T-helper 2 cell treated with Interferon-gamma antibody and Interleukin-4, amounts not matched to agents 5 μg/mL and 100 μg/mL, for 36 hours (primary cell): ENCODE measurements at places on chromosomes 3 and 15.
A peak's percentile ranks its signal among the peaks of the same experiment; 100 is the strongest.

DNA sequence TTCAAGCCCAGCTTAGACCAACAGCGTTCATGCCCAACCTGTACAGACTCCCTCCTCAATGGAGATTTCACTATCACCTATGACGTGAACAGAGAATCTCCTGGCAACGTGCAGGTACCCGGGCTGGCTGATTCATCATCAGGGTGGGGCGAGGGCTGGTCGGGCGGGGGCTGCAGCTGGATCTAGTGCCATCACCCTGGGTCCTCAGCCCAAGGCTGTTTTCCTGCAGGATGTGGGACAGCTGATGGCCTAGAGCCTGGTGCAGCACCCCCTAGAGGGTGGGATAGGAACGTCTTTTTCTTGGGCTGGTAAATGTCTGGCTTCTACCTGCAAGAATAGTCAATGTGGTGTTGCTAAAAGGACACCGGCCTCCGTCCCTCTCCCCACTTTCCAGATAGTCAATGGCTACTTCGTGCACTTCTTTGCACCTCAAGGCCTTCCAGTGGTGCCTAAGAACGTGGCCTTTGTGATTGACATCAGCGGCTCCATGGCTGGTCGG lies 4.4 kb downstream of the ITIH3 start:
- no peak for DNase-seq

- DNase-seq, result no peak
Measured at GRCh38 chr3:143972155-143972504, 507 bp downstream of the DIPK2A start.

GRCh38 chr3:163671201-163671600 lies 1407.1 kb downstream of the SI start:
- DNase-seq, result no peak

DNA sequence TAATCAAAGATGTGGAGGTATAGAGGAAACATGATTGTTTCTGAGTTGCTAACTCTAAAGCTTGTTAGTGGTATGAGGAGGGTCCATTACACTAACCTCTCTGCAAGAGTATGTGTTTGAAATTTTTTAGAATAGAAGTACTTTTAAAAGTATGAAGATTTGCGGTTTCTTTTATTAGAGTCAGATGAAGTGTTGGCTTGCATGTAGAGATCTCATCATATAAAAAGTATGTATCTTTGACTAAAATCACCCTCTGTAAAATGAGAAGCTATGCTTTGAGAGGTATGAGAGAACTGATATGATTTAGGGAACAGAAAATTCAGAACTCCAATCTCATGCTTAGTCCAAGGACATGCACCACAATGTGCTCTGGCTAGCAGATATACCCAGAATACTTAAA lies 140.4 kb upstream of the MBNL1 start:
- no peak for DNase-seq

DNA sequence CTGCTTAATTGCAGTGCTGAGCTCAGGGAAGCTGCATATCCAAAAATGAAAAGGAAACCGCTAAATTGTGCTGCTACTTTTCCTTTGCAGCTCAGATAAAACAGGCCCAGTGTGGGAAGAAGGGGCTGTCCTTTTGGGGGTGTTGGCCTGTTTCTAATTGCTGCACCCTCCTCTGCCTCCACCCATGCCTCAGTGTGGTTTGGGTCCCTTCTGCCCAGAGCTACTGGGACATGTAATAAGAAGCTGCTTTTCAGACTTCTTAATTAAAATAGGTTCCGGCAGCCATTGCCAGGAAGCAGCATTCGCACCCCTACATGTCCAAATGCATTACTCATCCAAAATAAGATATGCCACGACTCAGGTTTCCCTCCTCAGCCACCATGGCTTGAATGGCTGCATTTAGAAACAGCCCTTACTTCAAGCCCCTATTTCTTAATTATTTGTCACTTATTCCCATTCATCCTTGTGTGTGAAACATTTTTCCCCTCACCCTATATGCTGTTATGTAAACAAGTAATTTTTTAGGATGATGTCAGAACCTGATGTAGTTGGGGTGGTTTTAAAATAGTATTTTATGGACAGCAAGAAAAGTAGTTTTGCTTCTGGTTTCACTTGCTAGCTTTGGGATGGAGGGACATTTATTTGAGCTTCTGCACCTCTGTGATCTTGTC lies 235.9 kb upstream of the CTDSPL start:
- DNase-seq, result no peak

- no peak for DNase-seq
Measured at GRCh38 chr3:159884661-159885402, 103.8 kb upstream of the IL12A start.

GRCh38 chr15:74365598-74366445 lies 1.6 kb downstream of the CYP11A1 start:
- DNase-seq, result no peak

DNA sequence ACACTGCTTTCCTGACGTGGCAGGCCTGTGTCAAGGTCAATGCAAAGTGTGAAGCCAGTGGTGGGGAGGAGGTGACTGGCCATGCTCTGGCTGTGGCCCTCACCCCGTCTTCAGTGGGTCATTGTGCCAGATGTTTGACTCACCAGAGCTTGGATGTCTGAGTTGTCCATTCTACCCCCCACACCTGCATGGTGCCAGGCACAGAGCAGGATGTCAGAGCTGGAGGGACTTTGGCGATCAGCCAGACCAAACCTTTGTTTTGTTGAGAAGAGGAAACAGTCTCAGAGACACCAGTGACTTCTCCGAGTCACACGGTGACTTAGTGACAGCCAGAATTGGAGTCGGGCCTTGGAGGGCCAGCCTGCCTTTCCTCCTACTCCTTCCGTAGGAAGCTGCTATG lies 49.5 kb downstream of the SMAD6 start:
- no peak for DNase-seq

GRCh38 chr3:549636-550035 lies 353.1 kb downstream of the CHL1 start:
- DNase-seq, result no peak

DNA sequence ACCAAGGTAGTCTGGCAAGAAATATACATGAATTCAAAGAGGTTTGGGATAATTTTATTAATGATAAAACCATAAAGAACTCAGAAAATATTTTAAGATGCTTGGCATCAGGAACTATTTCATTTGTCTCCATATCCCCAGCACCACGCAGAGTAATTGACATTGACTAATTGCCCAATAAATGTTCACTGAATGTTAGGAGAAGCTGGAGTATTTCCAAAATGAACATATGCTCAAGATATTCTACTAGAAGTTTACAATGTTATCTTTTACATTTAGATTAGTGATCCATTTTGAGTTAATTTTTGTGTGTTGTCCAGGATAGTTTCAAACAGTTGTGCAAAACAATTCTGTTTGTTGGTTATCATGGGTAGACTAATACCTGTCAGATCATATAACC lies 298.8 kb upstream of the CTDSPL start:
- no peak for DNase-seq

GRCh38 chr15:45995800-45996199 lies 361.0 kb downstream of the SQOR start:
- DNase-seq, result no peak

- DNase-seq, result no peak
Measured at GRCh38 chr3:114711321-114711886, 417.6 kb downstream of the TIGIT start.

DNA sequence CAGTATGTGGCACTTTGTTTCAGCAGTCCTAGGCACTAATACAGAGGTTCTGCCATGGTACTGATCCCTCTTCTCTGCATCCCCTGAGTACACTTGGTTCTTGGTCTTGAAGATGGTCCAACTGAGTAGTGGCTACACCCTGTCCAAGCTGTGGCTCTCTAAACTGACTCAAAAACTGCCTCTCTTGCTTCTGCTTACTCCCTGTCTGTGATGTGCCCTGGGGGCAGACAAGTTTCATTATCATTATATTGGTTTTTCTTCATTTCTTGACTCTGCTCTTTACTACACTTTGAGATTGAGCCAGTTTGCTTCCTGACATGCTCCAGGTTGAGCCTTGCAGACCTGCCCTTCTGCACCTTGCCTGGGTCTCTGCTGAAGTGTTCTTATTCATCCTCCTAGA lies 18.9 kb upstream of the ST3GAL6 start:
- DNase-seq, result no peak

DNA sequence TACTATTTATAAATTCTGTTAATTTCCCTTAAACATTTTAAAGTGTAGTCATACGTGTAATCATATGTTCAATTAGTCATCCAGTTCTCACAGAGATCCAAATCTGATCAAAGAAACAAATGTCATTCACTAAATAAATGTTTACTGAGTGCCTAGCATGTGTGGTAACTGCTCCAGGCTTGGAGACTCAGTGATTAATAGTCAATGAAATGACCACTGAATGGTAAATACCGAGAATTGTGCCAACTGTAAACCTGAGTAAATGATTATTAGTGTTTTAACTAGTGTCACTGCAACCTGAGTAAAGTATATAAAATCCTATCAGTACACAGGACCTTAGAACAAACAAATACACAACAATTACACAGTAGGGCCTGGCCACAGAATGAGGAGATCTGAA lies 52.3 kb downstream of the SH3GL3 start:
- no peak for DNase-seq

- no peak for DNase-seq
Measured at GRCh38 chr3:38124324-38125122, 12.4 kb downstream of the ACAA1 start.

GRCh38 chr3:36648241-36649034 lies 115.9 kb downstream of the DCLK3 start:
- DNase-seq, result no peak

- DNase-seq, result peak; percentile 18
Measured at GRCh38 chr3:129195731-129196256, 12.1 kb upstream of the CNBP start.

DNA sequence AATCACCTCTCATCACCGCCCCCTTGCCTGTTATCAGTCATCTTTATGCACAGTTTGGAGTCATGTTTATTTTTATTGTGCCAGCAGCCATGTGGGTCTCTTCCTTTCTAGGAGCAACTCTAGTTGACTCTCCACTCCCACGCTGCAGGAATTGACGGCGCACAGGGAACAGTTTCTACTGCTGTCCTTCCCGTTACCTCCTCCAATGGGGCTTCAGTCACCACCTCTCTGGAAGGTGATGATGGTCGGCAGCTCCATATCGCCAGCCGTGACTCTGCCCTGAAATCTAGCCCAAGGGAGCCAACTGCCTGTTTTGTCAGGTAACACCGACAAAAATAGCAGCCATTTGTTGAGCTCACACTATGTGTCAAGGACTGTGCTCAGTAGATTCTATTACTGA lies 35.6 kb upstream of the FAM107A start:
- no peak for DNase-seq

GRCh38 chr15:100681335-100681746 lies 79.0 kb downstream of the ASB7 start:
- no peak for DNase-seq

GRCh38 chr3:100210772-100211135 lies 50.0 kb upstream of the TBC1D23 start:
- DNase-seq, result no peak

DNA sequence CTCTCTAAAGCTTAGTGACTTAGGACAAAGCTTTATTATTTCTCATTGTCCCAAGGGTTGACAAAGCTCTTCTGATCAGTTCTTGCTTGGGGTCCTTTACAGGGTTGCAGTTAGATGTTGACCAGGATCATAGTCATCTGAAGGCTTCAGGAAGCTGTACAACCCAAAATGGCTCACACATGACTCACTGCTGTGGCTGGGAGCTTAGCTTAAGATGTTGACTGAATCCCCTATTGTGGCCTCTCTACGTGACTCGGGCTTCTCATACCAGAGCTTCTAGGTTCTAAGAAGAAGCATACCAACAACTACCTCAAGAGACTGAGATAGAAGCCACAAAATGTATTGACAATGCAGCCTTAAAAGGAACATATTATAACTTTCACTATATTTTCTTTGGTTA lies 569.6 kb upstream of the ROBO2 start:
- no peak for DNase-seq

DNA sequence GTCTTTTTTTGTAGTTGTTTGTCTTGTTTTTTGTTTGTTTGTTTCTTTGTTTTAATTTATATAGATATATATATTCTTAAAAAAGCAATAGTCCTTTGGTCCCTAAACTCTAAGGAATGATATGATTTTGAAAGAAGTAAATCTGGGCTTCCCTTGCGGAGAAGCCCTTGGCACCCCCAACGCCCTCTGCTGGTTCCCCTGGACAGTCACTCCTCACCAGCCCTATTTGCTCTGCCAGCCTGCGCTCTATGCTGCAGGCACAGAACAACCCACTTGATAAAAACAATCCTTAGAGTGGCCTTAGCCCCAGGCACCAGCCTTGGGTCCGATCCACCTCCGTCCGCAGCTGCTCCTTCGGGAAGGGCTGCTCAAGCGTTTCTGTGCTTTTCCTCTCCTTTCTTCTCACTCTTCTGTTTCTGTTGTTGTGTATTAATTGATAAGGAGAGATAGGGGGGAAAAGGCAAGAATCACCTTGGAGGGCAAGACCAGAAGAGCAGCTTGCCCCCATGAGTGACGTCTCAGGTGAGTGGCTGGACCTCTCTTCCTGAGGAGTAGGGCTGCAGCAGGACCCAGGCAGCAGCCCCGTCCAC lies 13.7 kb upstream of the PARP6 start:
- DNase-seq, result peak; percentile 10

- no peak for DNase-seq
Measured at GRCh38 chr3:185823078-185824044, 1.5 kb downstream of the IGF2BP2 start.

DNA sequence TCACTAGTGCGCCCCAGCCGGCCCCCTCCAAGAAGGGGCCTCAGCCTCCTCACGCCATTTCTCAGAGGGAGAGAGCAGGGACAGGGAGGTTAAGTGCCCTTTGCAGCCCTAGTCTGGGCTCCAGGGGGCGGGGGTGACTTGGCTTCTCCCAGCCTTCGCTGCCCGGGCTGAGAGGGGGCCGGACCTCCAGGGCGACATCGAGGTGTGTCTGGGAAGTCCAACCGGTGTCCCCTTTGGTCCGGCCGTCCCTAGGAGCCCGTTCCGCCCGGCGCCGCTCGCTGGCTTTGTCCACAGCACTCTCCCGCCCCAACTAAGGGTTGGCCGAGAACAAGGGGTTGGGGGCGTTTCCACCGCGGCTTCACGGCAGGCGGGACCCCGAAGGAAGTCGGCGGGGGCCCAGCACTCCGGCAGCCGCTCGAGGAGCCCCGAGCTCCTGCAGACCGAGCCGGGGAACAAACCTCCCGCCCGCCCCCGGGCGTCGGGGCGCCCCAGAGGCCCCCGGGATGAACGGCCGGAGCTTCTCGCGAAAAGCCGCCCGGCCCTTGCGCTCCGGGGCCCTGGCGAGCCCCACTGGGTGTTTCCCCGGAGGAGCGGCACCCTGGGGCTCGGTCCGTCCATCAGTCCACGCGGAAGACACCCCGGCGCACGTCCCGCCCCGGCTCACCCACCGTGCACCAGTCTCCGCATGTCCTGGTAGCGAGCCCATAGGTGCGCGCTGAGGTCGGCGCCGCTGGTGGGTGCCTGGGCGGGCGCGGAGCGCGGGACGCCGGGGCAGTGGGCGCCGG lies 627 bp downstream of the NT5DC2 start:
- DNase-seq, result no peak

DNA sequence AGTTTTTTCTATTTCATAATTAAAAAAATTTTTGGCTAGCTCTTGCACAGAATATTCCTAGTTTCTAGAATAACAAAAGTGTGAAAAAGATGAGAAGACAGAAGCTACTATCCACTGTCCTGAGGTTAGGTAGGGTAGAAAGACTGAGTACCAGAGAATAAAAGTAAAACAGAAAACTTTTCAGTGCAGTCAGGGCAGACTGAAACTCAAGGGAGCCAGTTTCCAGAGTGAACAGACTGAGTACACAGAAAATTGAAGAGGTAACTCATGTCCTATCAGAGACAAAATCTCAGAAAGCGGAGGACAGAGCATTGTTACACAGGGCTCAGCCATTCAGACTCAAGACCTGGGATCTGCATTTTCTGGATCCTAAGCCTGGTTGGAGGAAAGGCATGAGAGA lies 8.8 kb upstream of the FBXO40 start:
- no peak for DNase-seq

GRCh38 chr3:81094986-81095385 lies 666.5 kb downstream of the GBE1 start:
- no peak for DNase-seq

GRCh38 chr3:65342084-65342683 lies 654.4 kb upstream of the ADAMTS9 start:
- DNase-seq, result peak; percentile 4
